ENCODE measurements at places on chromosomes 5 and 9. TPM values are rescaled to one million over a fixed set of nuclear protein-coding genes. Genes with fewer than 3 reads are reported as not detected.

The PCDH12 gene
- total RNA-seq, result 0.73 TPM

GRCh38 chr5:132949136-132949535 is 14.3 kb downstream of the AFF4 start:
- H3K4me3 ChIP-seq, result no peak overlapping the region
- DNase-seq, result no peak
- H3K36me3 ChIP-seq, result peaks cover 26% of the 10 kb centered on the region

DNA sequence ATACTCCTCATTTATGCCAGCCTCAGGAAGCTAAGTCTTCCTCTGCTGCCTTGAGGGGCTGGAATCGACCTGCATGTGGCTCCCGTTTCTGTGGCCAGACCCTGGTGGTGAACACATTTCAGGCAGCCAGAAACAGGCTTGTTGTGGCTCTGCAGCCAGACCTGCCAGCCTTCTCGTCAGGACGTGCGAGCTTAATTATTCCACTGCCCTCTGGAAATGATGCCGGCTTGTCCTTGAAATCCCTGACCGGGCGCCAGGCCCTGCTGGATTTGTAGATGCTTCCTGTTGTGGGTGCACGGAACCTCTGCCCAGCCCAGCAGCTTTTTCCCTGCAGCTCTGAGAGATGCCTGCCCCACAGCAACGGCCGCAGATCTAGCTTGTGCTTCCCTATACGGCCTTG is 41.6 kb downstream of the PDZD2 start:
- no peak for DNase-seq
- H3K27ac ChIP-seq, result no peak overlapping the region
- no peaks in the 10 kb centered on the region for H3K4me1 ChIP-seq
- no peak overlapping the region for H3K4me3 ChIP-seq
- H3K36me3 ChIP-seq, result no peaks in the 10 kb centered on the region
- peaks cover 6% of the 10 kb centered on the region for H3K27me3 ChIP-seq

- no peak for DNase-seq
- no peaks in the 10 kb centered on the region for H3K27me3 ChIP-seq
- no peaks in the 10 kb centered on the region for H3K36me3 ChIP-seq
- H3K27ac ChIP-seq, result no peak overlapping the region
These were observed 155.5 kb upstream of the SLC12A2 start for GRCh38 chr5:127928053-127928452.

Measured in activated CD4-positive, alpha-beta T cell treated with anti-CD3 and anti-CD28 coated beads, Interleukin-2, amount 10 ng/mL, durations not matched to agents 7 days and 5 days (primary cell).